Muscle of back (tissue), 13 donors: ENCODE measurements at places on chromosomes 5 and 9.

- DNase-seq, result no peak
These were observed 1.9 kb upstream of the GPR107 start for GRCh38 chr9:130051855-130052254.

- DNase-seq, result no peak
These were observed 150.1 kb upstream of the MPDZ start for GRCh38 chr9:13429301-13430190.

DNA sequence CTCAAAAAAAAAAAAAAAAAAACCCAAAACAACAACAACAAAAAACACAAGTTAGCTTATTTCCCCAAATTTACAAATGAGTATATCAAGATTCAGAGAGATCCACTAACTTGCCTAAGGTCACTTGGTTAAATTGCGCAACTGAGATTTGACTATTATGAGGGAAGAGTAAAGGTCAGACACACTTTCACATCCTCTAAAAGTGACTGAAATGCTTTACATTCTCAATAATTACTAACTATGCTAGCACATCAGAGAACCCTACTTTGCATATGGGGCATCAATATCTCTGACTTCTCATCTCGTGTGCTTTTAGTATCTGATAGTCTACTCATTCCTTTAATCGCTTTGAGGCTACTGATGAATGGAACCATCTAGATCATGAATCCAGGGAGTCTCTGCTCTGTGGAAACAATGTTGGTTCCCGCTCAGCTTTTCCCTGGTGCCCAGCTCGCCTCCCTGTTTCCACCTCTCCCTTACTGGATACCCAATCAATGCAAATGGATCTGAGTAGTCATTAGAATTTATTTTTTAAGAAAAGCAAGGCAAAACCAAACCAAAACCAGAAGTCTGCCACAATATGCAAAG, 182.1 kb upstream of the TRIM32 start:
- DNase-seq, result no peak

GRCh38 chr5:172420235-172420939, 33.9 kb downstream of the SH3PXD2B start:
- peak; percentile 83 for DNase-seq

GRCh38 chr5:169814522-169814921, 165.8 kb downstream of the INSYN2B start:
- no peak for DNase-seq

GRCh38 chr5:135715267-135716055, 119.0 kb upstream of the SLC25A48 start:
- no peak for DNase-seq

- no peak for DNase-seq
These were observed 103.1 kb downstream of the ZNF608 start for GRCh38 chr5:124643336-124643735.

- DNase-seq, result no peak
These were observed 2.8 kb upstream of the BNC2 start for GRCh38 chr9:16873126-16873802.

DNA sequence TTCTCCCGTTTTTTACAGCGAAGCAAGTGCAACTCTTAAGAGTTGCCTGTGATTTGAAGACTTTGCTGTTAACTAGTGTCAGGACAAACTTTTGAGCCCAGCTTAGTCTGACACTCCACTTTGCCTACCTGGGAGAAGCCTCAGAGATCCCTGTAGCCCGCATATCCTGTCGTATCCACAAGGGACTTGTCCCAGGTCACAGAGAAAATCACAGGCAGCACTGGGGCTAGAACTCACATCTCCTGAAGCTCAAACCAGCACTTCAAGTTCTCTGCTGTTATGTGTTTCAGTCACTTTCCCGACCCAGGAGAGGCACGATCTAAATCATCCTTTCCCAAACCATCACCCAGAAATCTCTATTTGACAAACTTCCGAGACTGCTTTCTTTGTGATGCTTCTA, 584.5 kb downstream of the ACTL7B start:
- peak; percentile 19 for DNase-seq

DNA sequence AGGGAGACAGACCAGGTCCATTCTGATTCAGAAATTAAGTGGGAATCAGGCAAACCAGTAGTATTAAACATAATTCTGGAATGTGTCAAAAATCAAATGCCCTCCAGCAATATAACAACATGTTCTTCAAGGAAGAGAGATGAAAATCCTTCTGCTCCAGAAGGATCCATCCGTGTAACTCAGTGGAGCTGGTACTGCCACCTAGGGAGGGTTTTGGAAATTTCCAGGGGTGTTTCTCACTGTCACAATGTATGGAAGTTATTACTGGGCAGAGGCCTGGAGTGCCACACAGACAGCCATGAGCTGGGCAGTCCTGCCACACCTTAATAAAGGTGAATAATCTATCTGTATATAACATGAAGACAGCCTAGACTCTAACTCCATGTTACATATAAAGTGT, 87.5 kb downstream of the TTLL11 start:
- no peak for DNase-seq

DNA sequence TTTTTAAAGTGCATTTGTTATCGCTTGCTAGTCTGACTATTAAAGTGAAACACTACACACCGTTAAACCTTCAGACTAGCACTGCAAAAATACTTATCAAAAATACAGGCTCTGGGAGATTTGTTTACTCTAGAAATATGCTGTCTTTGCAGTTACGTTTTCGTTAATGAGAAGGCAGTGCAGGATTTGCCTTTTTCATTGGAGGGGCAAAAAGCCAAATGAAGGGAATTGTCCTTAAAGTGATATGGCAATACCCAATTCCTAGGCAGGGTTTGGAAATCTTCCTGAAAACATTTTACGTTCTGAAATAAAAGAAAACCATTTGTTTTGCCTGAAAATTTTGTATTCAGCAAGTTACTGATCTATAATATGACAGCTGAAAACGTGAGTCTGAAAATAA, 1800.2 kb downstream of the MAT2B start:
- DNase-seq, result no peak

- DNase-seq, result no peak
These were observed 95.6 kb upstream of the ZNF608 start for GRCh38 chr5:124841829-124842712.

DNA sequence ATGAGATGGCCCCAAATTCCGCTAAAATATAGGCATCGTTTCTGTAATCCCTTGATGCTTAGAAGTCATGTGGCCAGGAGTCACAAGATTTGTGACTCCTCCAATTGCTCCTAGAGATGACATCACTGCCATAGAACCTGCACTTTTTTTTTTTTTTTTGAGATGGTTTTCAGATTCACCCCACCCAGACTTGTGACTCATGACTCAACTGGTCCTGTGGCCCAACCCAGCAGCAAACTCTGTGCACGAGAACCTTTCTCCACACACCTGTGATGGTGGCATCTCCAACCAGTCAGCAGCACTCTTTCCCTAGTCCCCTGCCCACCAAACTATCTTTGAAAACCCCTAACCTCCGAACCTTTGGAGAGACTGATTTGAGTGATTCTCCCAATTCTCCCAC, 414.0 kb downstream of the MED10 start:
- no peak for DNase-seq

DNA sequence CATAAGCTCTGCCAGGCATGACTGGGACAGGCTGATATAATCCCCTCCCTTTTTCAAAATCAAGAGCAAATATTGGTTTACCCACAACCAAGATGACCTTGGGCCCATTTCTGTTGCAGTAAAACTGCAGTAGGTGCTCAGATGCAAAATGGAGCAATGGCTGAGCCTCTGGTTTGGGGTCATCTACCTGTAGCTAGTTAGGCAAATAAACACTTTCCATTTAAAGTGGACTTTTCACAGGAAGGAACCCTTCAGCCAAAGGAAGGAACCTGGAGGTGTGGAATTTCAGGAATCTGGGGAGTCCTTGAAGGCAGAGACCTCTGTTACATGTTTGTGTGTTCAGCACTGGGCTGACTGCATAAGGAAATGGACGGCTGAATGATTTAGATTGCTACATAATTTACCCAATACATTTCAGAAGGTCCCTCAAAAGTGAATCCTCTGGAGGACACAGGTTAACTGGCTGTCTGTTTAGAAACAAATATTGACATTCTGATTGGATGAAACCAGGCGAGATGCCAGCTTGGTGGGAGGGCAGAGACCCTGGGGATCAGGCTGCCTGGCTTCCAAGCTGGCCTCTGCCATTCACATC, 170.1 kb upstream of the ZNF618 start:
- DNase-seq, result no peak

GRCh38 chr5:107985144-107985543, 314.4 kb upstream of the EFNA5 start:
- DNase-seq, result no peak

- peak; percentile 90 for DNase-seq
These were observed 30.9 kb downstream of the YIPF5 start for GRCh38 chr5:144139586-144139985.

DNA sequence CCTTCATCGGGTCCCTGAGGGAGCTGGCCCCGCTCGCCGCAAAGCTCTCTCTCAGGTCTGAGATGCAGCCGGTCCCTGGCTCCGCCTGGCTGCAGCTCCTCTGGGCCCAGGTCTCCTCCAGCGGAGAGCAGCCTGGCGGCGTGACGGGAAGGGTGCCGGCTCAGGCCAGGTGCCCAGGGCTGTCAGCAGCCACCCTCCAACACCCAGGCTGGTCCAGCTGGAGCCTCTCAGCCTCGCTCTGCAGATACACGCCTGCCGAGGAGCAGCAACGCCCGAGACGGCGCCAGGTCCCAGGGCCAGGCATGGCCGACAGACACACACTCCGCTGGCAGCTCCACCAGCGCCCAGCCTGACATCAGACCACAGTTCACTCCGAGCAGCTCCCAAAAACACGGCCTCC, 25.6 kb downstream of the FAM163B start:
- no peak for DNase-seq
